Activated T-helper 1 cell treated with Interleukin-2 at 50 U/mL for 16 hours (primary cell): ENCODE measurements at places on chromosomes 4 and X.
A peak's percentile ranks its signal among the peaks of the same experiment; 100 is the strongest.

GRCh38 chrX:3161681-3162080, 120.4 kb downstream of the ARSF start:
- DNase-seq: no peak

DNA sequence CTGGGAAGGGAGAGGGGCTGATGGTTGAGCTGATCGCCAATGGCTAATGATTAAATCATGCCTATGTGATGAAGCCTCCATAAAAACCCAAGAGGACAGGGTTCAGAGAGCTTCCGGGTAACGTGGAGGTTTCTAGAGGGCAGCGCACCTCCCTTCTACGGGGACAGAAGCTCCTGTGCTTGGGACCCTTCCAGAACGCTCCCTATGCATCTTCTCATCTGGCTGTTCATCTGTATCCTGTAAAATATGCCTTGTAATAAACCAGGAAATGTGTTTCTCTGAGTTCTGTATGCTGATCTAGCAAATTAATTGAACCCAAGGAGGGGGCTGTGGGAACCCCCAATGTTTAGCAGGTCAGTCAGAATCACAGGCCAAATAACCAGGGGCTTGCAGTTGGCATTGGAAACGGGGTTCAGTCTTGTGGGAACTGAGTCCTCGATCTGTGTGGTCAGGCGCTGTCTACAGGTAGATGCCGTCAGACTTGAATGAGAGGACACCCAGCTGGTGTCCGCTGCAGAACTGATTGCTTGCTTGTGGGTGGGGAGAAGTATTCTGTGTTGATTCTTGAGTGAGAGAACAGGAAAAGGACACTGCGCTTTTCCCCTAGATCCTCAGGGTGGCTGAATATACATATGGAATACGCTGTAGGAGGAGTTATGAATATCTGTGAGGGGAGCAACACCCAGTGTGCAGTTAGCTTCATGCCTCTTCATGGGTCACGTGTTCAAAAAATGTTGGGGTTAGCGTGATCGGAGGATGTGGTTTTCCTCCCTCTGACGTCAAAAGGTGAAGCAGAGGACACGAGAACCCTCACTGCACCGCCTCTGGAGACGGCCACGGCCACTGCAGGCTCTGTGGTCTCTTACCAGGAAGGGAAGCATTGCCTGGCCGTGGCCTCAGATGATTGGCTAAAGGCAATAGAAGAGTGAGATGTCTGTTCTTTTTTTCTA, 29.2 kb downstream of the HTT-AS start:
- DNase-seq: peak; percentile 59

DNA sequence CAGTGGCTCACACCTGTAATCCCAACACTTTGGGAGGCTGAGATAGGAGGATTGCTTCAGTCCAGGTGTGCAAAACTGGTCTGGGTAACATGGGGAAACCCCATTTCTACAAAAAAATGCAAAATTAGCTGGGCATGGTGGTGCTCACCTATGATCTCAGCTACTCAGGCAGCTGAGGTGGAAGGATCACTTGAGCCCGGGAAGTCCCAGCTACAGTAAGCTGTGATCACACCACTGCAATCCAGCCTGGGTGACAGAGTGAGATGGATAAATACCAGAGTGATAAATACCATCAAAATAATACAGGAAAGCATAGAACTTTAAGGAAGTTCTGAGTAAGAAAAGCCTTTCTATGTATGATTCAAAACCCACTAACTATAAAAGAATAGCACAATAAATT, 52.8 kb downstream of the LRBA start:
- no peak for DNase-seq

DNA sequence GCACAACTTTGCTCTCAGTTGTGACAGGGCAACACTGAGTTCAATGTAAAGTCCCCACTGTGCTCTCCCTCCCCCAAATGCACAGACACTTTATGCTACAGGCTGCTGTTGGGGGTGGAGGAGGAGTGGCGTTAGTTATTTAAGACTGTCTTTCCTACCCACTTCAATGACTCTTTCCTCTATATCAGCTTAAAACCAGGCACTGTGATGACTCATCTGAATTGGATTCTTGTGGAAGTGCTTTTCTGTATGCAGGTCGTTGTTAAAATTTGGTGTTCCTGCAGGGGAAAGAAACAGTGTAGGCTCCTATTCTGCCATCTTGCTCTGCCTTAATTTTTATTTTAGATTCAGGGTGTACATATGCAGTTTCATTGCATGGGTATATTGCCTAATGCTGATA, 1157.2 kb upstream of the ADGRL3 start:
- no peak for DNase-seq

DNA sequence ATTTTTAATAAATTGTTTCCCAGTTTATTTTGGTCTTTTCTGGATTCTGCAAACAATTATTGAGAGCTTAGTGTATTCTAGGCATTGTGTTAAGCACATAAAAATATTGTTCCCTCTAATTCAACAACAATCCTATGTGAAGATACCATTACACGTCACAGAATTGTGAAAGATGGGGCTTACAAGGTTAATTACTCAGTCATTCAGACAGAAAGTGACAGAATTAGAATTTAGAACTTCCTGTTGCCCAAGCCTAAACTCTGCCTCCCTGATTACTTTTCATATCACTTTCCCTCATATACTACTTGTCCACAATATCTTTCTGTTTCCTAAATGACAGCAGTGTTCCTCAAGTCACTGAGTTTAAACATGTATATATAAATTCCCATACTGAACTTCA, 186.7 kb upstream of the VEGFC start:
- no peak for DNase-seq

DNA sequence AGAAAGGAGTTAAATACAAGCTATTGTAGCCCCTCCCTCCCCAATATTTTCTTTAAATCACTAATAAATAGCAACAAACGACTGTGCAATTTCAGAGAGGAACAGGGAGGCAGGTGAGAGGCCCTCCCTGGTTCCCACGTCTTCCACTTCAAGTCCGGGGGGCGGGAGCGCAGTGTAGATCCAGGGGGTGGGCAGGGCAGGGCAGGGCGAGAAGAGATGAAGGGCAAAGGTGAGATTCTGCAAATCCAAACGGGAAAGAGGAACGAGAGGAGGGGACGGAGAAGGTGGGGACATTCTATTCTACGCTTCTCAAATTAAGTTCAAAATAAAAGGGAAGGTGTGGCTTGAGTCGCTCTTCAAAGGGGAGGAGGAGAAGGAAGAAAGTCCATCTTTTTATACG, 6.8 kb downstream of the NKX6-1 start:
- no peak for DNase-seq

DNA sequence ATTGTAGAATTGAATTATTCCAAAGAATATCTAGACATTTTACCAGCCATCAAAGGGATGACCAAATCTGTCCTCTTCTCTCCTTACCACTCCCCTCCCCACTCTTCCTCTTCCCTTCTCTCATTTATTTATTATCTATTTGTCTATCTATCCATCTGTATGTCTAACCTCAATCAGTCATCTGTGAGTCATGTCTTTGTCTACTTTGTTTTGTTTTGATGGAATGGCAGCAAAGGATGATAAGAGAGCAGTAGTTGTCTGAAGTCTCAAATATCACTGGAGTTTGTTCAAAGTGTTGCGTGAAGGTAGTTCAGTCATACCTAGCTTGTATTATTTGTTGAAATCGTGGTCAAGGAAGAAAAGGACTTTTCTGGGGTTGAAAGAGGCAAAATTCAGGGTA, 34.7 kb upstream of the PGRMC2 start:
- DNase-seq: no peak

- peak; percentile 3 for DNase-seq
Measured at GRCh38 chrX:37685381-37686359, at the start of gene XK. XK (plus strand) TSS chrX:37685791; CDS start chrX:37685962, 171 bp downstream.

GRCh38 chr4:94804650-94805049, 46.9 kb downstream of the BMPR1B start:
- DNase-seq: no peak

- DNase-seq: no peak
Measured at GRCh38 chr4:81634766-81635549, 163.3 kb upstream of the RASGEF1B start.

DNA sequence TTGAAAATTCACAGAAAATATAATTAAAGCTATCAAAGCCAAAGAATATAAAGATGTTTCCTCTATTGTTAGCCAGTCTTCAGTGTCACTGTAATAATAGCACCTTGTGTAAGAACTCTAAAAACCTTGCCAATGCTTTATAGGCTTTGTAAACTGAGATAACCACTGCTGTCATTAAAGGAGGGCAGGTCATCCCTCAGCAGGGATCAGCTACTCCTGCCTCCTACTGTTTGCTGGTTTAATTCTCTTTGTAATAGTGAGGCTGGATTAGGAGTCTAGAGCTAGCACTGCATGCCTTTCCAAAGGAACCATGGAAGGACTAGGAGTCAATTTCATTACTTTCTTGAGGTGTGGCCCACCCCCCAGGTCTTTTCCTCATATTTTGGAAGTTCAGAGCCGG, 46.2 kb downstream of the FHIP1A start:
- DNase-seq: no peak

DNA sequence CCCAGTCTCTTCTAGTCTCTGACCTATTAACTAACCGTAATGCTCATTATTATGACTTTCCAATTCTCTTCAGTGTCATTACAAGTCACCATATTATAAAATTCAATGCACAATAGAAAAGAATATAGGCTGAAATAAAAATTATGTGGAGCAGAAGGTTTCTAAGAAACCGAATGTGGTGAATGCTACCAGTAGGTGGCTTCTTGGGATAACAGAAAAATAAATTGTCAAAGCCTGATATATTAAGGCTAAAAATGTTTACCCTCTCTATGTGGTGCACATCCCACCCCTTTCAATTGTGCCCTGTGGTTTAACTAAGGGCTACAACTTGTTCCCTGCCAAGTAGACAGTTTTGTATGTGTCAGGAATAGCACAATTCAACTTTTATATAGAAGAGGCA, 624.6 kb upstream of the TECRL start:
- no peak for DNase-seq
